OCI-M1 (cell line): ENCODE measurements at places on chromosomes 4 and X.

DNA sequence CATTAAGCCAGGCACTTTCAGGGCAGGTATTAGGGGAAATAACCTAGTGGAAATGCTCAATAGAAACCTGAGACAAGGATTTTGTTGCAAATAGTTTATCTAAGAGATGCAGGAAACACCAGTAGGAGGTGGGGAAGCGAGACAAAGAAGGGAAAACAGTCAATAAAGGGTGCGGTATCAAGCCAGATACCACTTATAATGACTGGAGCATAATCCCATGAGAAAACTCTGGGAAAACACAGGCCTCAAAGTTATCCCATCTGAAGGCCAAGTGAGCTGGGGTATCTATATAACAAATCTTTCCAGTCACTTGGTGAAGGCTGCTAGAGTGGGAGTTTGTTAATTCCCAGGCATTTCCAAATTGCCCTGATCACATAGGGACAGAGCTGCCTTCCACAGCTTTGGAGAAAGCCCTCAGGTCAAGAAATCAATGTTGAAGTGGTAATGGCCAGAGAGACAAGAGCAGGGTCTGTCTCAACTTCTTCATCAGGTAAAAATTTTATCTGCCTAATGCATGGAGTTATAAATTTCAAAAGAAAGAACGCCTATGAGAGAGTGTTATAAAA, 9.8 kb upstream of the HMGB2 start:
- no peak for DNase-seq

DNA sequence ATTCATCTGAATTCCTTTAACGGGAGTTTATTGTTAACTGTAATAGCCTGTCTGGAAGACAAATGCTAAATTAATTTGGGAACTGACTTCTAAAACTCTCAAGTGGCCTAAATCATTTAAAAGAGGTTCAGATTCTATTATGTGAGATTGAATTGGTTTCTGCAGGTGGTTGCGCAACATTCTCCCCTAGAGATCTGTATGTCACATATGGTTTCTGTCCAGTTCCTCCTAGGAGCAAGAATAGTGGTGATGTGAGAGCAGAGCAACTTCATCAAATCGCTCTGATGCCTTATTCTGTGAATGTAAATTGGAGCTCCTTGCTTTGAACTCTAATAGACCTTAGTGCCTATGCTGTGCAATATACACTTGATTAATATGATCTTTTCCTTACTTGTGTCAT, 144.6 kb upstream of the GPR101 start:
- no peak for DNase-seq

DNA sequence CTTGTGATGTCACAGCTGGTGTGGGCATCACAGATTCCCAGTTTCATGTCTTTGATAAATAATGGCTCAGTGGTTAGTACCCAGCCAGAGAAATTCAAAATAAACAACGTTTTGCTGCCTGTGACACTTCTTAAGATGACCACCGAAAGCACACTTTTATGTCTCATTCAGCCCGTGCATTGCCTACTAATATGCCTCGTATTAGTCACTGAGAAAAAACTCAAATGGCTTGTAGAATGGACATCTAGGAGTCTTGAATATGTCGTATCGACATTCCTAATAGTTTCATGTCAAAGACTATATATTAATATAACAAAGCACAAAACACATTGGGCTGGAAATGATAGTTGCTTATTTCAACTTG, 103.9 kb upstream of the FAT1 start:
- no peak for DNase-seq

- no peak for DNase-seq
Measured at GRCh38 chr4:7781993-7782392, 157.7 kb downstream of the AFAP1 start.

DNA sequence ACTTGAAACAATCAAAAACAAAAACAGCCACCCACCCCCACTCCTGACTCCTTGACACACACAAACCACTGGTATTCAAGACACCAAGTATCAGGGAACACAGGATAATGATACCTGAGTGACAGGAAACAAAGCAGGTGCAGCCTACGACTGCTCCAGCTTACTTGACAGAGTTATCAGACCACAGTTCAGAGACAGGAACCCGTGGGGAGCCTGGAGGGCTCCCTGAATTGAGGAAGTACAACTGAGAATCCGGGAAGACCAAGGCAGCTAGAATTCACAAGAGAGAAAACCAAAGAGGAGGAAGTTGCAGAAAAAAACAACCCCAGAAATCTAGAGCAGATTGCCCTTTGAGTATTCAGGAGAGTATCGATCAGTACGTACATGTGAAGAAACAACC, 20.5 kb downstream of the COMMD8 start:
- peak; percentile 80 for DNase-seq

GRCh38 chr4:155879767-155880166, 13.7 kb upstream of the ASIC5 start:
- no peak for DNase-seq

GRCh38 chr4:156971676-156972378, at the start of gene PDGFC:
Gene PDGFC (minus strand): TSS chr4:156971799. CDS start chr4:156970903, 896 bp downstream.
- peak; percentile 93 for DNase-seq

DNA sequence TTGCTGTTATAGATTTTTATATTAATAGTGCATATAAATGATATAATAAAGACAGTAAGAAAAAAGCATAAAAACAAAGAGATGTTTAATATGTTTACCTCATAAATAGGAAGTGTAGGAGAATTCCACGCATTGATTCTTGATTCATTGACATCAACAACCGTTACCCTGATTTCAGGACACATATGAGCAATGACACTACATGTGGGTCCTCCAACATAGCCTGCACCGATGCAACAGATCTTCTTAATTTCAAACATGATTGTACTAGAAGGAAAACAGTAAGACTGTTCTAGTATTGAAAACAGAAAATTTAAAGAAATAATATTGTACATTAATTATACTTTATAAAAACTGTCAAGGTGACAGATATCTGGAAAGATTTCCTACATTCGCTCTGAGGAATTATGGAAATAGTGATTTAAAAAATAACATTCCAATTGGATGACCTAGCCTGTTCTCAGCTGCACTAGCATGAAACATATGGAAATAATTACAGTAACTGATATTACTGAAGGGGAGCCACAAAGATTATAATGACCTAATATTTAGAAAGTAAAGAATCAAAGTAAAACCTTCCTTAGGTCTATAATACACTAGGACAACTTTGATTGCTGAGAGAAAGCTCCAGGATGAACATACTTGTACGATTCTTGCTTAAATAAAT, 5.9 kb downstream of the UGDH start:
- DNase-seq: no peak

DNA sequence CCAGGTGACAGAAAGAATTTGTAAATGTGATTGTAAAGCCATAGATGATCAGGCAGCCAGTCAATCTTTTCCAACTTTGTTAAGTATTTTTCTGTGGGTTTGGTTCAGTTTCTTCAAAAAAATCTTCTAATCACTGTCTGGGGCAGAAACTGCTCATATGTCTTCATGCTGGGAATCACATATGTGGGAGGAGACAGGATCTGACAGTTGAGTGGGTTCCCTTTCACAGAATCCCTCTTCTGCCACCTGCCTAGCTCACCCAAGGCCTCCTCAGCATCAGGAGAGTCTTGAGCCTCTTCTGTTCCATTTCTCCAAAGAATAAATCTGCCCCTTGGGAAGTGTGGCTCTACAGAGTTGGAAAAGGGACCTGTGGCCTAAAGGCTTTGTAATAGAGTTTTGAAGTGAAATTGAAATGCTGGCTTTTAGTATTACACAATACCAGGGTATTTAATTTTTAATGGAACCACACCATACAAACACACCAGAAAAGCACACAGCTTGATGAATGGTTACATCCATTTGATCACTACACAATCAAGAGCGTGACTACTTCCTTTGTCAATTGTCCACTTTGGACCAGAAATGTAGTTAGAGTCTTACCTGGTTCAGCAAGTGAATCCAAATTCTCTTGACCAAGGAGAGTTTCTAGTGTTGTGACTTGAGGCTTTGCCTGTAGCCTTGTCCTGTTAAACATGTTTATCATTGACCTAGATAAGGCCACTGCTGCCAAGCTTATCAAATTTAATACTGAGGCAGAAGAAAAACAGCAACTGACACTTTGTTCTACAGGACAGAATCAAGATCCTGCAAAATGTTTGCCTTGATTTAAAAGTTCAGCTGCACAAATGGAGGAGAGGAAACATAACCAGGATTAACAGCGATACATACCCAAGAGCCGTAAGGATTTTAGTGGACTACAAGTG, 20.4 kb downstream of the MSMO1 start:
- DNase-seq: no peak

GRCh38 chr4:33751050-33751449, 2493.3 kb downstream of the ARAP2 start:
- DNase-seq: no peak

DNA sequence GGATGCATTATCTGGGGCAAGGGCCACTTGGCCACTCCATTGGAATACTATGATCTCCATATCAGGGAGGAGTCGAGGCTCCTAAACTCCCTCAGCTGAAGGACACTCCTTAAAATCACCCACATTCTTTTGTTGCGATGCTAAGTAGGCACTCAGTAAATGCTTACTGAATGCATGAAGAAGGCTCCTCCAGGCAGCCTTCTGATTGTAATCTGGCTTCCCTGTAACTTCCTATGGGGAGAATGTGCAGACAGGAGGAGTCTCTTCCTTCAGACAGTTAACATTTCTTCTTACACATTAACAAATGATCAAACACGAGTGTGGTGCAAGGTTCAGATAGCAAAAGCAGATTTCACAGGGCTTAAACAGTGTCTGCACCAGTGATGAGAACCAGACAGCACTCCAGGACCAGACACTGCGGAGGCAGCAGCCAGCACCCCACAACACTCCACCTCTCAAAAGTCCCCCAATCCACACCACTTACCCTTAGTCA, 21.4 kb upstream of the USO1 start:
- DNase-seq: no peak

DNA sequence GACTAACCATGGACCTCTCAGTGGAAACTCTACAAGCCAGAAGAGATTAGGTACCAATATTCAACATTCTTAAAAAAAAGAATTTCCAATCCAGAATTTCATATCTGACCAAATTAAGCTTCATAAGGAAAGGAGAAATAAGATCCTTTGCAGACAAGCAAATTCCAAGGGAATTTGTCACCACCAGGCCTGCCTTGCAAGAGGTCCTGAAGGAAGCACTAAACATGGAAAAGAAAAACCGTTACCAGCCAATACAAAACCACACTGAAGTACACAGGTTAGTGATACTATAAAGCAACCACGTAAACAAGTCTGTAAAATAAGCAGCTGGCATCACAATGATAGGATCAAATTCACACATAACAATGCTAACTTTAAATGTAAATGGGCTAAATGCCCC, 156.6 kb downstream of the FAM13A start:
- DNase-seq: no peak

DNA sequence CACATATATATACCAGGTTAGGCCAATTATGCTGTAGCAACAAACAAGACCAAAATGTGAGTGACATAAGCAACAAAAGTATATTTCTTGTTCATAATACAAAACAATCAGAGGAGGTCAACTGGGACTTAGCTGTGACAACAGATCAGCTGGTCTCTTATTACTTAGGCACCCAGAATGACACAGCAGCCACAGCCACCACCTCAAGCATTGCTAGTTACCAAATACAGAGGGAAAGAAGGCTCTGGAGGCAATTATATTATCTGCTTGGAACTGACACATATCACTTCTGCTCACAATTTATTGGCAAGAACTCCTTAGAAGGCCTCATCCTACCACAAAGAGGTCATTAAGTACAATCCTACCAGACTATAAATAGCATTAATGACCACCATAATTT, 15.2 kb downstream of the ATOH1 start:
- DNase-seq: peak; percentile 42

GRCh38 chr4:36779601-36780000, 464.9 kb upstream of the NWD2 start:
- DNase-seq: no peak

- DNase-seq: no peak
Measured at GRCh38 chr4:173879509-173879908, 349.5 kb upstream of the HAND2 start.

DNA sequence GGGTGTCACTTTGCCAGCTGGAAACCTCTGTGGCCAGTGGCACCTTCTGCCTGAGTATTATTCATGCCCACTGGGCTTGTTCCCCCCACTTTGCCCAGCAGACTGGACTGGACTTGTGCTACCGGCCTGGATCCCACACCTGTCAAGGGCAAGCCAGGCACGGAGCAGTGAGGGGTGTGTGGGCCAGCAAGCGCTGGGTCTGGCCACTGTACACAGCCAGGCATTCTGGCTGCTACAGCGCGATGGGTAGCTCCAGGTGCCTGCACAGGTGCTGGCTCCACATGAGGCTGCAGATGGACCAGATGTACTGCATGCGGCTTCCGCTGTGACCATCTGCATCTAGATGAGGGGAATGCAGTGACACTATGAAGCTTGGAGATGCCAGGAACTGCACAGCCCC, 39.5 kb downstream of the KCNE5 start:
- DNase-seq: no peak

GRCh38 chr4:99156992-99157391, 12.9 kb upstream of the ADH4 start:
- DNase-seq: no peak

DNA sequence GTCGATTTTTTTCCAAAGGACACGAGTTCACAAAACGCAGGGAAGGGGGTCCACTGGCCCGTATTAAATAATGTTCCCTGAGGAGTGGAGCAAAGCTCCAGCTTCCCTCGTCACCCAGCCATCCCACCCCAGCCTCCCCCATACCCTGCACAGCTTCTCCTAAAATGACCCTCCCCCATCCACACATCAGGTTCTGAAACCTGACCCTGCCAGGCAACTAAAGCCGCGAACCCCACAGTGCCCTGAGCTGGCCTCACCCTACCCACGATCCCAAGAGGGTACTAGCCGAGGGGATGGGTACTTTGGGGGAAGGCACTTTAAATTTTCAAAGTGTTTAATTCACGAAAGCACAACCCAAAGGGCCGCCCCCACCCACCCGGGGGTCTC, 634 bp downstream of the APOO start:
- peak; percentile 42 for DNase-seq

DNA sequence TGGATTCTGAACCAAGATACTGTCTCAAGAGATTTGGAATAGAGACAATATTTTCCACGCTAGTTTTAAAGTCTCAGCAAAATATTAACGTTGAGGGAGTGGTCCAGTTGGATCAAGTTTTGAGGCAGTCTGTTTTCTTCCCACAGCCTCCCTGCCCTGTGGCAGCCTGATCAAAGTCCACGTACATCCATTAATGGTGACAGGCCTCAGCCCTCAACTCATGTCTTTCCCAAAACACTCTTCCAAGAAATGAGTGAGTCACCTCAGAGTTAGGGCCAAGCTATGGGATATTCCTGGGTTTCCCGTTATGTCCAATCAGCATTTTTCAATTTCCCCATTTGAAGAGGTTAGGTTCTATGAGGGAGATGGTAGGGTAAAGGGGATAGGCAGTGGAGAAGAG, 28.5 kb downstream of the EGFL6 start:
- DNase-seq: no peak

GRCh38 chr4:89365375-89365774, 57.8 kb upstream of the GPRIN3 start:
- no peak for DNase-seq

DNA sequence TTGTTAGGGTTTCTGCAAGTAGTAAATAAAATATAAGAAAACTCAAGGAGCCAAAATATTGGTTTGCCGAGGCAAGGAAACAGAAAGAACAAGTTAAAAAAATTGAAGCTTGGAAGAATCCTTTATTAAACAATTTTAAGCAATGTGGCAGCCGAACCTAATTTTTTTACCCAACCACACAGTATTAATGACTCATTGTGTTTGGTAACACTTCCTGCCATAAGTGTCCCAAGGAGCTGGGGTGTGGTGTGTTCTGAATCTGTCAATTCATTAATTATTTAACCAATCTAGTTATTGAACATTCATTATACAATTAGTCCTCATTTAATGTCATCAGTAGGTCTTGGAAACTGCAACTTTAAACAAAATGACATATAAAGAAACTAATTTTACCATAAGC, 19.3 kb upstream of the CPE start:
- DNase-seq: no peak
